ENCODE measurements at places on chromosomes 6 and 20.

DNA sequence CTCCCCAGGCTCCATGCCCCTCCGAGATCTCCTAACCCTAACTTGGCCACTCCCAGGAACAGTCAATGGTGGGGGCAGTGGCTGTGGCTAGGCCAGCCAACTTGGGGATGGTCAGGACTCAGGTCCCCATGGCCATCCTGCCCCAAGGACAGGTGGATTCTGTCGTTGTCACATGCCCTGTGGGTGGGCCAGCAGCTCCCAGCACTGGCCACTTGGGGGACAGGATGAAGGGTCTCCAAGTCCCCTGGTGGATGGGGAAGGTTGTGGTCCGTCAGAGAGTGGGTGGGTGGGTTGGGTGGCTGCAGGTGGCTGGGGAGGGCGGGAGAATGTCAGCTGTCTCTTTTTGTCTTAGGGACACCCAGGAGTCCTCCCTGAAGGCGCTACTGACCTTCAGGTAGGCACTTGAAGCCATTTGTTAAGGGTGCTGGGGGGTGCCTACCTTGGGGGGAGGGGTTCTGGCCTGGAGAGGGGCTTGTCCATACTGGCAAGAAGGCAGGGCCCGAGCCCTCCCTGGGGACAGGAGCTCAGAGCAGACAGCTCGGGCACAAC, 5.5 kb downstream of the COL9A3 start:
- DNase-seq = no peak

- DNase-seq = peak; percentile 21
These were observed 104.9 kb upstream of the NT5E start for GRCh38 chr6:85344996-85345395.

GRCh38 chr6:90368601-90369000, 72.0 kb upstream of the BACH2 start:
- DNase-seq = no peak

DNA sequence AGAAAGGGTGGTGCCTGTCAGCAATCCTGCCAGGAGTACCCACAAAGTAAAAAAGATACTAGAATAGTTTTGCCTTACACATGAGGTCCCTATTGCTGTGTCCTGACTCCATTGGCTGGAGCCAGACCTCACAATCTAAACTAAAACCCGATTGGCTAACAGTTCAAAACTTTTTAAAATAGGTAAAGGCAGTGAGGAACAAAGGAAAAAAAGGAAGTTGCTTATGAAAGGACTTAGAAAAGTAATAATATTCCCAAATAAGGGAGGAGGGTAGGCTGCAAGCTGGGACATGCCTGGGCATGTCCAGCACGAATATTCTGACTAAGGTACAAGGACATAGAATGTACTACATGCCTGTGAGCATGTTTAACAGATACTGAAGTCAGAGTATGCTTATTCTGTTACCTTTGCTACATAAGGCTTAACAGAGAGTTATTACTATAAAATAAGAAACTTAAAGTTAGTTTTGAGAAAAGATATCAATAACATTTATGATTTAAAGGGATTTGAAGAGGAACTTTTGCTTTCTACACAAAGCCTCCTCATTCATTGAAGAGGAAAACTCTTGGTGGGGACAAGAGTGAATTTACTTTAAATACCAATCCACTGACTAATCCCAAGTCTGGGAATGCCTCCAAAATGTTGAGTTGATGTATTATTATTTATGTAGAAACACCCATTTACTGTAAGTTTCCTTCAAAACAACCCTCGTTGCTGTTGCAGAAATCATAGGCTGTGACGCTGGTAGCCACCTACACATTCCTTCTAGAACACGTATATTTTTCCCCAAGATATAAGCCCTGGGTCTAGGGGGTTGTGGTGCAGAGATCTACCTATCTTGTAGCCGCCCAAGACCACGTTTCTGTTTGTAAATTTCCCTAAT, 8.2 kb upstream of the MTHFD1L start:
- DNase-seq = peak; percentile 97

DNA sequence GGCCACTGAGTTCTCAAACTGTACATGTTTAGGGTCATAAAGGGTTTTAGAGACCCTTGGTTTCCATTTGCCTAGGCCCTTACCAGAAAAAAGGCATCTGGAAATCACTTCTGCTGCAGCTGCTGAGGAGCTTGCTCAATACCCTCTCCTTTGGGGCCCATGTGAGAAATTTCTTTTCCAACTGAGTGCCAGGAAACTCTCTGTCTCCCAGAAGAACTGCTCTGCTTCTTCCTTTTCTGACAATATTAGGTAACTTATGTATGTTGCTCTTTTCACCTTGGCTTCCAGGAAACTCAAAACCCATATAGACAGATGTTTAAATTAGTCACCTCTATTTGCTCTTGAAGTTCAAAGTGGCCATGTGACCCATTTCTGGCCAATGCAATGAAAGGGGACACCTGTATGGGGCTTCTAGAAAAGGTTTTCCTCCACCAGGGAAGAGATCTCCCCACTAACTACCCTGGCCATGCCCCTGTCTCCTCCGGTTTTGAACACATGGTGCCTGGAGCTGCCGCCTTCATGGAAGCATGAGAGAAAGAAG, 121.6 kb downstream of the PREX1 start:
- no peak for DNase-seq

- no peak for DNase-seq
These were observed 18.4 kb downstream of the PDE7B start for GRCh38 chr6:135869857-135870256.

- DNase-seq = no peak
These were observed 38.2 kb downstream of the ATRN start for GRCh38 chr20:3509064-3509463.

GRCh38 chr20:54668271-54669039, 193.1 kb downstream of the DOK5 start:
- peak; percentile 21 for DNase-seq

- DNase-seq = peak; percentile 4
These were observed 152.0 kb upstream of the EPHA7 start for GRCh38 chr6:93571346-93571745.

GRCh38 chr6:36724514-36725390, 27.1 kb downstream of the RAB44 start:
- DNase-seq = peak; percentile 61

DNA sequence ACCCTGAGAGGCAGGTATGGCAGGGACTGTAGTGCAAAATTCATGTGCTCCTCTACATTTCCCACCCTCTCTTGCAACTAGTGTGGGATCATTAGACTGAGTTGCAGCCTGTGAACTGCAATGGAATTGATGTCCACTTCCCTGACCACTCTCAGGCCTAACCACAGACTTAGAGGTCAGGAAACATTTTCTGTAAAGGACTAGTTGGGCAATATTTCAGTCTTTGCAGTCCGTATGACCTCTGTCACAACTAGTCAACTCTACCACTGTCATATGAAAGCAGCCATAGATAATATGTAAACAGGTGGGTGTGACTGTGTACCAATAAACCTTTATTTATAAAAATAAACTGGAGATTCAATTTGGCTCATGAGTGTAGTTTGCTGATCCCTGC, 134.4 kb upstream of the TOP1 start:
- no peak for DNase-seq

GRCh38 chr20:12072954-12073264, 155.2 kb downstream of the BTBD3 start:
- peak; percentile 4 for DNase-seq

DNA sequence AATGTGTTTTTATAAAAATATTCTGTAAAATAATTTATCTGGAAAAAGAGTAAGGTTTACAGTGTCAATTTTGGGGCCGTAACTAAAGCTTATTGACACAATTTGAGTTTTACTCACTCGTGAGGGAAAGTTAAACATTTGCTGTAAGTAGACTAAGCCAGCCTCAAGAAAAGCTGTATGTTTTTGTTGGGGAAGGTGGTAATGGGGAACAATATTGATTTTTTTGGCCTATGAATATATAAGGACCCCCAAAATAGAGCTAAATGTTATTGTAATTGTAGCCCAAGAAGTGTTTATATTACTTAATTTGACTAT, 1.4 kb downstream of the SENP6 start:
- DNase-seq = no peak

GRCh38 chr6:11212664-11213063, 19.8 kb downstream of the NEDD9 start:
- no peak for DNase-seq

GRCh38 chr6:19210849-19211590, 626.1 kb upstream of the ID4 start:
- no peak for DNase-seq

DNA sequence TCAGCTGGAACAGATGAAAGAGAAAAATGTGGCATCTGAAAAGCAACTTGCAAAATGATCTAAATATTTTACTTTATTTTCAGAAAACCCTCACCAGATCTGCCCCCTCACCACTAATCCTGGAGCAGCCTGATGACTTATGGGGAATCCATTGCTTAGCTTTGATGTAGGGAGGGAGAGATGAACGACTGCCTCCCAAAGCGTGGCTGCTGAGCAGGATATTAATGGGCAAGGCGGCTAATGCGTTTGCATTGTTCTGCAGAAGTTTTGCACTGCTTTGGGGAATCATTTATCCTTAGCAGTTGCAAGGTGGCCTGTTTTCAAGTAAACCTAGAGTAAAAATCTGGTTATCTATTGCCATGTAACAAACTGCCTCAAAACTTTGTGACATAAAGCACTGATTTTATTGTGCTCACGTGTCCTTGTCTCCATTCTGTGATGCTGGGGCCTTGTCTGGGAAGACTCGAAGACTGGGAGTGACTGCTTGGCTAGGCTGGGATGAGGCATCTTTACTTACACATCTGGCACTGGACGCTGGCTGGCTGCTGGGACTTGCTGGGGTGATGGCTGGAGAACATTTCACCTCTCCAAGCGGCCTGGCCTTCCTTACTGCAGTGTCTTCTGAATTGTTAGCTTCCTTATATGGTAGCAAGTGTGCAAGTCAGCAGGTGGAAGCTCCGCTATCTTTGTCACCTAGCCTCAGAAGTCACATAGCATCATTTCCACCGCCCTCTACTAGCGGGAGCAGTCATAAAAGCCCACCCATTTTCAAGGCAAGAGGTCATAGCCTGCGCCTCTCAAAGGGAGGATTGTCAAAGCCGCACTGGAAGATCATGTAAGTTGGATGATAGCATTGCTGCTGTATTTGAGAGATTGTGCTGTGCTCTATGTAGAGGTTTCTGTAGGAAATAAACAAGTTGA, 313.2 kb downstream of the NRN1 start:
- no peak for DNase-seq

- DNase-seq = peak; percentile 25
These were observed 394 bp downstream of the AKAP12 start for GRCh38 chr6:151240036-151240685.

DNA sequence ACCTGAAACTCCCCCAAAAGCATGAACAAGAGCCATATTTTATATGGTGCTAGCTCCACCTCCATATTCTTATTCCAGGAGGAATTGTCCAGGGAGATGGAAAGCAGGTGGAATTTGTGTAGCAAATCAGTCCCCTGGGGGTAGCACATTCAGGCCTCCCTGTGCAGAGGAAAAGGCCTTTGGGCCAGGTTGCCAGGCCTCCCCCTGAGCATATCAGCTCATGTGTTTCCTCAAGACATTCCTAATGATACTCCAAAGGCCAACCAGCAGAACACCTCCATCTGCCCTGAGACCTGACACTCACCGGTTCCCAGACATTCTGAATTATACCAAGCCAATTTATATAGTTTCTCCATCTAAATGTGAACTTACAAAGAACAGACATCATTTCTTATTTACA, 2.6 kb upstream of the BANF2 start:
- no peak for DNase-seq

- peak; percentile 34 for DNase-seq
These were observed 50.5 kb downstream of the CRYBG1 start for GRCh38 chr6:106411056-106411455.

DNA sequence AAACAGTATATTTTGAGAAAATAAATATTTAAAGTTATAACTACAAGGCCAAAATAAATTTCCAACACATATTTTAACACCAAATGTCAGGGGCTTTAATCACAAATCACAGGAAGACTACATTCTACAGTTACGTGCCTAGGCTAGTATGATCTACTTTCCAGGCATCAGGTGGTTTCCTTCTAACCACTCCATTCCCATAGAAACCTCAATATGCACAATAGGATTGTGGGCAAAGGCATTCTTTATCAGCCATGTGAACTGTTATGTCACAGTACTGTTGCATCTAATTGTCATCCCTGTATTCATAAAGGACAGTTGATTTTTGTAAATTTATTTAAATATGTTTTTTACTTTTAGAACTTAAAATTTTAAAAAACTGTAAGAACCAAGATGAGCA, 32.4 kb downstream of the ATG5 start:
- DNase-seq = no peak

DNA sequence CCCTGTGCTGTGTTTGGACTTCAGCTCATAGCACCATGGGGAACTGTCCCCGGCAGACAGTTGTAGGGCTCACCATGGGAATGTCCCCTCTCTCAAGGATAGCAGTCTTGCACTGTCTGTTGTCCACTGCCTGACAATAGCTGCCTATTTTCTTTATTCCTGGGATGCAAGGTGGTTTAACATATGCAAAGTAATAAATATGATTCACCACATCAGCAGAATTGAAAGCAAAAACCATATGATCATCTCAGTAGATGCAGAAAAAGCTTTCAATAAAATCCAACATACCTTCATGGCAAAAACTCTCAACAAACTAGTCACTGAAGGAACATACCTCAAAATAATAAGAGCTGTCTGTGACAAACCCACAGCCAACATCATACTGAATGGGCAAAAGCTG, 13.5 kb upstream of the LRP11 start:
- no peak for DNase-seq

DNA sequence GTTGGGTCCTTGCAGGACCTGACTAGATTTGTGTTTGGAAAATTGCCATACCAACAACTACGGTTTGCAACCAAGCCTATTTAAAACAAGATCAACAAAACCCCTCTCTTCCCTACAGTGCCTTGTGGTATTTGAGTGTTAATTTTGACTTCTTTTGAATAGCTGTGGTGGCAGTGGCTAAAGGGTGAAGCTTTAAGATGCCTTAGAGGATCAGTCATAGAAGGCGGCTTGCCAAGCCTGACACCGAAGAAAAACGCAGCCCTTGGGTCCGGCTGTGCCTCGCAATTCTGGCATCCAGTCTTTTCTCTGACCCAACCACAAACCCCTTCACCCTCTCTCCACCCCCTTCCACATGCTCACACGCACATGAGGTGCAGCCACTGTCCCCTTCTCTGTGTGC, 32.6 kb downstream of the BMP6 start:
- DNase-seq = peak; percentile 97

- no peak for DNase-seq
These were observed 54.6 kb downstream of the B4GALT5 start for GRCh38 chr20:49659056-49659455.

GRCh38 chr6:132456700-132457143, 55.4 kb upstream of the MOXD1 start:
- no peak for DNase-seq

- DNase-seq = peak; percentile 19
These were observed 68.5 kb upstream of the PTGIS start for GRCh38 chr20:49636447-49636846.

GRCh38 chr6:150207931-150208570, 65.2 kb downstream of the PPP1R14C start:
- DNase-seq = peak; percentile 29

DNA sequence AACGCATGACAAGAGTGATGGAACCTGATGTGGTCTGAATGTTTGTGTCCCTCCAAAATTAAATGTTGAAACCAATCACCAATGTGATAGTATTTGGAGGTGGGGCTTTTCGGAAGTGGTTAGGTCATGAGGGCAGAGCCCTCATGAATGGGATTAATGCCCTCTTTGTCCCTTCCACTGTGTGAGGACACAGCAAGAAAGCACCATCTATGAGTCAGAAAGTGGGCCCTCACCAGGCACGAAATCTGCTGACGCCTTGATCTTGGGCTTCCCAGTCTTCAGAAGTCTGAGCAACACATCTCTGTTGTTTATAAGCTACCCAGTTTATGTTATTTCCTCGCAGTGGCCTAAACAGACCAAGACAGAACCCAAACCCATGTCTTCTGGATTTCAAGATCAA, 244.0 kb upstream of the JAG1 start:
- no peak for DNase-seq

GRCh38 chr6:7542065-7542873, 798 bp downstream of the DSP start:
- no peak for DNase-seq
